ENCODE measurements at places on chromosomes 11 and 22.

DNA sequence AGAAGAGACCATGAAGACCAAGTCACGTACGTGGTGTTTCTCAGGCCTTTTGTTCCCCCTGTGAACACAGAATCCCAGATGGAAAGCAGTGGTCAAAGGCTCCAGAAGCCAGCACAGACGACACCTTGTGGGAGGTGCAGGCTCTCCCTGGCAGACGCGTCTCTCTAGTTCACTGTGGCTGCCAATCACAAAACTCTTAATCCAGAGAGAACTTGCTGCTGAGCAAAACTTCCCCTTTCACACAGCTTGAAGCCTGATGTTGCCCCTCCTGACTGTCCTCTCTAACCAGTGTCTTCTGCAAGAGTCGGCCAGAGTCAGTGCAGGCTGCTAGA, 67.1 kb downstream of the PIWIL3 start:
- peak; percentile 65 for DNase-seq

DNA sequence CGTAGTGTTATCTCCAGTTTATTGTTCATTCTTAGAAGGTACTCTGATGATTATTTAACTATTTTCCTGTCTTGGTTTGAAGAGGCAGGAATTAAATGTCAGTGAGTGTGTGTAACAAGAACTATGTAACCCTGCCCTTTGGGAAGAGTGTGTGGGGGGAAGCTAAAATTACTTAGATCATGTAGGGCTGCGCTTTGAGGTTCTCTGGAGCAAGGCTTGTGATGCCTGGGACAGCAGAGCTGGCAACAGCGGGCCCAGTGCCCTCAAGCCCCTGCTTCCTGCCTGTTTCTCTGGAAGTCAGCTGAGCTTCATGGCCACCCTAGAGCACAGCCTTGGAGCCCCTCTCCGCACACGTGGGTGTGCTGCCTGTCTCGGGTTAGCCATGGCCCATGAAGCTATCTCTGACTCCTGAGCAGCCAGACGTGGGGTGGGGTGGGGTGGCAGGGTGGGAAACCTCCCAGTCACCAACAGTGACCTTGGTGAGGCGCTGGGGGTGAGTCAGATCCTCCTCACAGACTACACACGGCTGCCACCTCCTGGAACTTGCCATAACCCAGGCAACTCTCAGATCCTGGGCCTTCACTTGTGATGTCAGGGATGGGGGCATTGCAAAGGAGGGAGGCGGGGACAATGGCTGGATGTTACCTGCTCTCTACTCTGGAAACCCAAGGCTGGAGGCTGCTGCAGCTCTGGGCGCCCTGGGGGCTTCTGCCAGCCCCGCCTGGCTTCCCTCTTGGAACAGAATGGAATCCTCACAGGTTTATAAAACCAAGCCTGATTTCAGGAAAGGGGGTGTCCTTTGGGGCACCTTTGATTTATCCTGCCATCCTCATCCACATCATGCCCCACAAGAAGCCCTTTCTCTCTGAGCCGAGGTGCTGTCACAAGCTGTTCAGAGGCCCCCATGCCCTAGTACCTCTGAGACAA, 88.6 kb downstream of the SNX19 start:
- peak; percentile 94 for DNase-seq

- DNase-seq: no peak
Measured at GRCh38 chr11:121581607-121582006, 128.8 kb upstream of the SORL1-AS1 start.

GRCh38 chr11:39690856-39691255, 1768.6 kb downstream of the LRRC4C start:
- no peak for DNase-seq

DNA sequence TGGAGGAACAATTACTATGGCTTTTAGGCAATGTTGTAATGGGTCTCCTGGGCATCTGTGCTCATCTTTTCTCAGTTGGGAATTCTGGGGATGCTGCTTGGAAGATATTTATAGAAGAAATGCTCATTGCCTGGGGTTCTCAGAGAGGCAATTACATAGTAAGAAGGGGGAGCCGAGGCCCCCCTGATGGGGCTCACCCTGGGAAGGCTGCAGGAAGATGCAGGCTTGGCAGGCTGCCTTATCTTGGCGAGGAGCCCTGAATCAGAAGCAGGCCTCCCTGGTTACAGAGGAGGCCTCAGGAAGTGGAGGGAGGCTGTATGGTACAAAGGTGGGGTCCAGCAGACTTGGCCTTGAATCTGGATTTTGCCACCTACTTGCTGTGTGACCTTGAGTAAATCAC, 60.6 kb upstream of the CRYBB3 start:
- DNase-seq: no peak

DNA sequence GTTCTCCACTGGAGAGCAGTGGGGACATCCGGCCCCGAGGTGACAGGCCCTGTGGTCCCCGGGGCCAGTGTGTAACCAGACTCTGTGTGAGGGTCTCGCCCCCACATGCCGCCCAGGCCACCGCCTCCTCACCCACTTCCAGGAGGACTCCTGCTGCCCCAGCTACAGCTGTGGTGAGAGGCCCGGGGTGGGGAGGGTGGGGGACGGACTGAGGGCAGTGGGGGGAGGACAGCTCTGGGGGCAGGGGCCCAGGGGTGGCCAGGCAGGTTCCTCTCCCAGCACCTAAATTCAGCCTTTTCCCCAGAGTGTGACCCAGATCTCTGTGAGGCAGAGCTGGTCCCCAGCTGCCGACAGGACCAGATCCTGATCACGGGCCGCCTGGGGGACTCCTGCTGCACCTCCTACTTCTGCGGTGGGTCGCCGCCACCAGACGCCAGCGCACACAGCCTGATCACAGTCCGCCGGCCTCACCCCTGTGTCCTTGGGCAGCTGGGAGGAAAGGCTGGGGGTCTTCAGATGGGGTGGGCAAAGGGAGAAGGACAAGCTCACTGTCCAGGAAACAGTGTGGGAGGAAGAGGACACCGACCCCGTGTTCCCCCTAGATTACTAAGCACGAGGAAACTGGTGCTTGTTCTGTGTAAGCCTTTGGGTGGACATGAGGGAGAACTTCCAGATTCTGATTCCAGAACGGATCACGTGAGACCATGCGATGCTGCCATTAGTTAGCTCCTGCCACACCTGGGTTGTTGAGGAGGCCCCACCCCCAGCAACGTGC, 84.4 kb upstream of the MYOD1 start:
- DNase-seq: no peak

DNA sequence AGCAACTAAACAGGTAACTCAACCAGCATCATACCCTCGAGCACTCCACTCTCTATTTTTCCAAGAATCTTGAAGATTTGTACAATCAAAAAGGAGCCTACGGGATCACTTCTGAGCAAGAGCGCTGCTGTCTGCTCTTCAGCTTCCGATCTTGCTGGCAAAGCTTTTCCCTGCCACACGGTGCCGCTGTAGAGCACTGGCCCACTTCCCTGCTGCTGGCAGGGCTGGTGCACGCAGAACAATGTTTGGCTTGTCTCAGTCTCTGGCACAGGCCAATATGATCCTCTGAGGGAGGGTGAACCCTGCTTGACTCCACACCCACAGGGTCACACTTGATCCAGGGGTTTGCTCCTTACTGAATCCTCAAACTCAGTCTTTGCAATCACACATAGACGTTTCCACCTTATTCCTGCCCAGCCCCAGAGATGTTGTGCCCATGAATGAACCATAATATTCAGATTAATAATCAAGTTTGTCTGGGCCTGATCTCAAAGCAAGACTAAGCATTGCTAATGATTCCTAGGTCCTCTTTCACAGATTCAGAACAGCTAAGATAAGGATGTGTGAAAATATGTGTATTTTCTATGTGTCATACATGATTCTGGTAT, 536.6 kb downstream of the SOX6 start:
- peak; percentile 86 for DNase-seq

DNA sequence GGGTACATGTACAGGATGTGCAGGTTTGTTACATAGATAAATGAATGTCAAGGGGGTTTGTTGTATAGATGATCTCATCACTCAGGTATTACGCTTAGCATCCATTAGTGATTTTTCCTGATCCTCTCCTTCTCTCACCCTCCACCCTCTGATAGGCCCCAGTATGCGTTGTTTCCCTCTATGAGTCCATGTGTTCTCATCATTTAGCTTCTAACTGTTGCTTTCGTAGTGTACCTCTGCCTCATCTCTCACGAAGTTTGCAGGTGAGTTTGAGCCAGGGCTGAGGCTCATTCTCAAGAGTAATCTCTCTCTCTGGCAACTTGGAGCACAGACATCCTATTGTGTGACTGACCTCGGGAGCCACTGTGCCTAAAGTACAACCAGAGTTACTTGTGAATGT, 4.7 kb upstream of the HBE1 start:
- DNase-seq: peak; percentile 67

DNA sequence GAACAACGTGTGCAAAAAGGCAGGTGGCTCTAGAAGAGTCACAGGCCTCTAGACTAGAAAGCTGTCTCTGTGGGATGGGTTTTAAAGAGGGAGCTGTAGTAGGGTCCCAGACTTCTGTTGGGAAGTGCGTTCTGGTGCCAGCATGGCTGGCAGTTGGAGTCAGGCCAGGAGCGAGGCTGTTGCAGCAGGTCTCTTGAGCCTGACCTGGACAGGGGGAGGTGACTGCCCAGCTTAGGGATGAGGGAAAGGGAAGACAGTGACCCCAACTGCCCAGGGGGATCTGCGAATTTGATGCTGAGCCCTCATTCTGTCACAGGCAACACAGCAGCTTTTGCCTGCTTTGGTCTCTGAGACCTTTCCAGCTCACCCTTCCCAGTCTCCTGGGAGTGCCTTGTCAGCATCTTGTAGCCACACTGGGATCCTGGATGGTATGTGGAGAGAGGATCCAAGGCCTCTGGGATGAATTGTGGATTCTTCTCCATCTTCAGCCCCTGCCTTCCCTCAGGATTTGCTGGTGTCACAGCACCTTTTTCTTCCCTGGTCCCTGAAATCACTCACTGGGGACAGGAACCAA, 3.4 kb downstream of the TSKU start:
- DNase-seq: no peak

DNA sequence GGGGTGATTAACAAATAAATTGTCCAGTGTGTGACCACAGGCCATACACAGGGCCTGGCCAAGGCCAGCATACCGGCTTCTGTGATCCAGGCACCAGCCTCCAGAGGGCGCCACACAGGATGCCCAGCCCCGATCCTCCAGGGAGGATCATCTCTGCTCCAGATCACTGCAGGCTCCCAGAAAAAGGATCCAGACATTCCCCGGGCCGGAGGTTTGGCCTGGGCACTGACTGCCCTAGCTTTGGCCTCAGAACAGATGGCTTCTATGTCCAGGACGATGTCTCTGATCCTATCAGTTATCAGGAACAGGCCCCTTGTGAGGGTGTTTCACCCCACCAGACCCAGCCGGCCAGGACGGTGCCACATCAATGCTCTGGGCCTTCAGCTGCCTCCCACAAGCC, 74.5 kb upstream of the LMO1 start:
- DNase-seq: peak; percentile 80

DNA sequence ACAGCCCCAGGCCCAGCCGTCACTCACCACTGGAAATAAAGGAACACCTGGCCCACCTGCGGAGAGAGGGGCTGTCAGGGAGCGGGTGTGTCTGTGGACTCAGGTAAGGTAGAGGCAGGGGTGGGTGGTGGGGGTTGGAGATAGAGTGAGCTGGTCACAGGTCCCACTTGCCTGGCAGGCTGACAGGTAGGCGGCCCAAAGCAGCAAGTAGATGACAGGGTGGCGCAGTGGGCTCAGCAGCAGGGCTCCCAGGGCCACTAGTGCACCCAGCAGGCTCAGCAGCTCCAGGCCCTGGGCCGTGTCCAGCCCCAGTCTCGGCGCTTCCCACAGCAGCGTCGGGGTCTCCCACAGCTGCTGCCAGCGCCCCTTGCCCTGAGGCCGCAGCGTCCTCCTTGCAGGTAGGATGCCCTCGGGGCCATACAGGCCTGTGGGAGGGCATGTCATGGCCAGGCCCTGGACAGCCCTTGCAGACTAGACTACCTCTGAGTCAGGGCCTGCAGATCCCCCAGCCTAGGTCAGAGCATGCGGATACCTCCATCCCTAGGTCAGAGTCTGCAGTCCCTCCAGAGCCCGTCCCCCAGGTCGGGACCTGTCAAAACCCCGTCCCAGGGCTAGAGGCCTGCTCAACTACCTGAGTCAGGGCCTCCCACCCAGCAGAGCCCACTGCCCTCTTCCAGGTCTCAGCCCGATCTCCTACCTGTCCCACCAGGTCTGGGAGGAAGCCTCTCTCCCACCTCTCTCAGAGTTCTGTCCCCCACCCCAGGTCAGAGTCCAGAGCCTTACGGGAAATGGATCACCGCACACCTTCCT, 686 bp downstream of the LMF2 start:
- DNase-seq: peak; percentile 70

- DNase-seq: no peak
Measured at GRCh38 chr22:50308986-50309600, 1.6 kb upstream of the PLXNB2 start.

GRCh38 chr11:66904055-66904454, 47.2 kb downstream of the LRFN4 start:
- no peak for DNase-seq

DNA sequence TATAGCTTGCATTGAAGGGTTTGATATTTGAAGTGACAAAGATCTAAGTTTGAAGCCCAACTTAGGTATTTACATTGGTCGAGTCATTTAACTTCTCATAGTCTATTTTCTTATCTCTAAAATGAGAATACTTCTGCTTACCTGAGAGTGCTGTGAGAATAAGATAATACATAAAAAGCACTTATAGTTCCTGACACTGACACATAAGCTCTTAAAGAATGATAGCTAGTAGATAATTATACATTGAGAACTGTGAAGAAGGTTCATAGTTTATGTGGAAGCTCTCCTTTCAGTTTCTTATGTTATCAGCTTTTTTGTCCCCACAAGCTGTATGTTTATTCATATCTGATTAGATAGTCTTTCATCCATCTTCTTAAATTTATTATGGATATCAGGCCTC, 4.8 kb downstream of the PPME1 start:
- DNase-seq: no peak

GRCh38 chr11:61543606-61544306, 35.2 kb downstream of the LRRC10B start:
- no peak for DNase-seq
